ENCODE measurements at places on chromosomes 7 and 10.

- no peak for DNase-seq
Measured at GRCh38 chr7:16431646-16432424, 10.5 kb upstream of the CRPPA start.

- DNase-seq: no peak
Measured at GRCh38 chr7:107591421-107591820, 11.4 kb downstream of the BCAP29 start.

GRCh38 chr10:57142925-57143576 is 782.0 kb upstream of the ZWINT start:
- no peak for DNase-seq

DNA sequence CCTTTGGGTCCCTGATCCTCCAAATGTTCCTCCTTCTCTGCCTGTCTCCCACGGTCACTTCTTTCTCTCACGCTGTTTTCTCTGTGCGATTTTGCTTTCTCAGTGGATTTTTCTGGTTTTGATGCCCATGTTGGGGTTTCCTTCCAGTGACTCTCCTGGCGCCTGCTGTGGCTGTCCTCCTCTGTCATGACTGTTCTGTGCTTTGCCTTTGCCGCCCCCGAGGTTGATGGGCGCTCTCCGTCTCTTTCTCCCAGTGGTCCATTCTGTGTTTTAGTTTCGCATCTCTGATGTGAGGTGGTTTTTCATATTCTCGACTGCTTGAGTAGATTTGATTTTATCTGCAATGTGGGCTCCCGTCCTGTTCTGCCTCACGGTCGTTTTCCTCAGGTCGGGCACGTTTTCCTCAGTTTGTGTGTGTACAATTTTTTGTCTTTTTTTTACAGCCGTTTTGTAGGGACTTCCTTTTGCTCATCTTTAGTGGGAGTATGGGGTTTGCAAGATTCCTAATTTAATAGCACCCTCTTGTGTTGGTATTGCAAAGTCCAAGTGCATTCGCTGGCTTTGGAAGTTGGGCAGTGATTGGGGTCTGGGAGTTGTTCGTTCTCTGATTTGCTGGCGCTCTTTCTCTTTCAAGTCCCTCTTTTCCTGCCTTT is 100.0 kb downstream of the INPP5A start:
- no peak for DNase-seq

GRCh38 chr7:4822677-4823076 is 39.2 kb downstream of the PAPOLB start:
- no peak for DNase-seq

DNA sequence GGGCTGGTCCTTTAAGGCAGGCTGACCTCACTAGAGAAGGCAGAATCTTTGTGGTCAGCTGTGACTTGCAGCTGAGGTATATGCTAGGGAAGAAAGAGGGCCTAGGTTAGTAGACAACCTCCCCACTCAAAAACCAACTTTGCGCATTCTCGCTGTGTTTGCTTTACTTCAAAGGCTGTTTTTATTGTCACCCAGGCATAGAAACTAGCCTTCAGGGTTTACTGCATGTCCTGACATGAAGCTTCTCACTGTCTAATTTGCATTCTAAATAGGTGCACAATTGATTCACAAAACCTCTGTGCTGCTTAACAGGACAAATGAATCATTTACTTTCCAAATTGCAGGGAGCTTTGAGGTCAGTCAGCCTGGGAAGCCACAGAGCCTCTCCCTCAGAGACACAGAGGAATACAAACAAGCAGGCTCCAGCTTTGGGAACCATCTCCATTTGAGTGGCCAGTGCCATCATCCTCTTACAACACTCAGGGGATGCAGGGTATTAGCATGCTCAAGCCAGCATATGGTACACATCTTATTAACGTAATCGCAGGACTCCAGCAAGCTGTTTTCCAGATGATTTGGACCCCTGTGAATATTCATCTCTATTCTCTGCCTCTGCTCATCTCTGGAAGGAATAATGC is 596.4 kb upstream of the GHITM start:
- no peak for DNase-seq

- DNase-seq: no peak
Measured at GRCh38 chr10:119101366-119102098, 2.4 kb upstream of the DENND10 start.
